ENCODE measurements at places on chromosomes 12 and 14.

GRCh38 chr12:47032644-47033043, 46.8 kb upstream of the PCED1B start:
- peak; percentile 79 for DNase-seq

GRCh38 chr12:107684990-107685359, 624 bp upstream of the PWP1 start:
- peak; percentile 13 for DNase-seq

GRCh38 chr14:77124345-77125280, 17.0 kb downstream of the ZDHHC22 start:
- DNase-seq, result no peak

DNA sequence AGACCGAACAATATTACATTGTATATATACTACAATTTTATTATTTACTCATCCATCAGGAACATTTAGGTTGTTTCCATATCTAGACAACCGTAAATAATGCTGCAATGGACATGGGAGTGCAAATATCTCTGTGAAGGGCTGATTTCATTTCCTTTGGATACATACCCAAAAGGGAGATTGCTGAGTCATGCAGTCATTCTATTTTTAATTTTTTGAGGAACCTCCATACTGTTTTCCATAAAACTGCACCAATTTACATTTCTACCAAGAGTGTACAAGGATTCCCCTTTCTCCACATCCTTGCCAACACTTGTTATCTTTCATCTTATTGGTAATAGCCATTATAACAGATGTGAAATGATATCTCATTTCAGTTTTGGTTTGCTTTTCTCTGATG, 84.7 kb downstream of the SLC41A2 start:
- DNase-seq, result no peak

GRCh38 chr12:57849035-57849434, 2.5 kb upstream of the CTDSP2 start:
- no peak for DNase-seq

DNA sequence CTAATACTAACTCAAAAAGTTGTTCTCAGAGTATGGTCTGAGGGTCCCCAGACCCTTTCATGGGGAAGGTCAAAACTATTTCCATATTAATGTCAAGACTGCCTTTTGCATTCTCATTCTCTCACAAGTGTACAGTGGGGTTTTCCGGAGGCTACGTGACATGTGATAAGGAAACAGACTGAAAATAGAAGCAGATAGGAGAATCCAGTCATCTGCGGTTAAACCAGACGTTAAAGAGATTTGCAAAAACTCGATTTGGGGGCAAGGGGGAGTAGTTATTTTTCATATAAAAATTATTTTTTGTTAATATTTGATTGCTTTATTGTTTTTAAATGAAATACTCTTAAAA, 1.0 kb upstream of the NAP1L1 start:
- DNase-seq, result no peak

- peak; percentile 16 for DNase-seq
Observed at GRCh38 chr12:71392521-71393145, 47.0 kb upstream of the LGR5 start.

- DNase-seq, result peak; percentile 36
Observed at GRCh38 chr14:72948481-72949138, 22.3 kb downstream of the DCAF4 start.

GRCh38 chr14:91835197-91835919, 32.0 kb downstream of the TC2N start:
- no peak for DNase-seq

- DNase-seq, result no peak
Observed at GRCh38 chr12:112810235-112810917, 18.8 kb downstream of the RPH3A start.

DNA sequence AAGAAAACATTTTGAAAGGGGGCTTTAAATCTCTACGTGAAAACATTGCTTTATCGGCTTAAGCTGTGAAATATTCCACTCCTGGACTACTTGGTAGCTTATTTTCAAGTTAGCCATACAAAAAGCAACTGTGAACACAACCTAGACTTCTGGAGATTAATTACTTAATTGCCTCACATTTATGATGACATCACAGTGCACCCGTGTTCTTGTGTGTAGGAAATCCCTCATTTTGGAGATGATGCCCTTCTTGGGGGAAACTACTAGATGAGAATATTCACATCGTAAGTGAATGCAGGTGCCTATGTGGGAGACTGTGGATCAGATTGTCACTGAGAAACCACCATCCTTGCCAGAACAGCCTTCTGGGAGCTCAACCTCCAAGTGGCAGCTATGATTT, 10.5 kb upstream of the B4GALNT3 start:
- no peak for DNase-seq

- no peak for DNase-seq
Observed at GRCh38 chr12:117101953-117102799, 3.0 kb upstream of the TESC start.

GRCh38 chr14:59341858-59342477, 123.2 kb downstream of the GPR135 start:
- no peak for DNase-seq

GRCh38 chr12:30962047-30962446, 35.5 kb downstream of the TSPAN11 start:
- DNase-seq, result no peak

DNA sequence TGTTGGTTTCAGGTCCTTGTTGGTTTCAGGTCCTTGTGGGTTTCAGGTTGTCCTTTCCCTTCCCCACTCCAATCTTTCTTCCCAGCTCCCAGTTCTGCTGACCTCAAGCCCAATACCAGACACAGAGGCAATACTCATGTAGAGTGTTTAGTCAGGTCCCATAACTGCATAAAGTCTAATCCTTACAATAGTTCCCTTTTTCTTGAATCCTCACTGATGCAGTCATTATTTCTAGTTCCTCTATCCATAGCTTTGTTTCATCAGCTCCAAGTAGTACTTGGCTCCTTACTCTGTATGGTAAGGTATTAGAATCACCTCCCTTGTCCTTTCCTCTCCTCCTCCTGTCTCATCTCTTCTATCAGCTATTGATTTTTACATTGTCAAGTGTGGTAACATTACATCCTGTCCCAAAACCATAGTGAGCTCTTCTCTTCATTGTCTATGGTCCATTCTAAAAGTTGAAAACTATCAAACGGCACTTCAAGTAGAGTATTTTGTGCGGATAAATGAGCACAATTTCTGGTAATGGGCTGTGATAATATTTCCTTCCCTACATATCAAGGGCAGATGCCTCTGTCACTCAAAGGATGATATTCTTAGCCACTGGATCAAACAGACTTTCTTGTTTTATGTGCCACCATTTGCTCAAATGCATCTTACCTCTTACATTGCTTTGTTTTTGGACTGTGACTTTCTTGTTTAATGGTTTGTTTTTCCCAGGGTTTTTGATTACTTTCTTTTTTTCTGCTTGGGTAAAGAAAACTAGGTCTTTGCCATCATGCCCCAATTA, 57.2 kb upstream of the JDP2 start:
- no peak for DNase-seq

DNA sequence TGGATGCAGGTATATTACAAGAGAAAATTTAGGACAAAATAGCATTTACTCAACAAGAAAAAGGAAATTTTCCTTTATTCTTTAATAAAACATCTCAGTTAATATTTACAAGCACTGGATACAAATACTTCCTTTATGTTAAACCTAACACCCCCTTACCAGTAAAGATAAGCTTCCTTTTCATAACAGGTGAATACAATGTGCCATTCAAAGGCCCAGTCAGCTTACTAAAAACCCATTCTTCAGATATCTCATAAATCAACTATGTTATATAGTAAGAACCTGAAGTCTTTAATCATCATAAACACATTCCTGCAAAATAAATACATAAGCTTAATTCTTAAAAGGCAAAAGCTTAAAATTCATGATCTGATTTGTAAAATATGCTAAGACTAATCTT, 52.6 kb downstream of the LRP6 start:
- DNase-seq, result no peak
